Cardiac fibroblast (primary cell): ENCODE measurements at places on chromosomes 4 and X.

DNA sequence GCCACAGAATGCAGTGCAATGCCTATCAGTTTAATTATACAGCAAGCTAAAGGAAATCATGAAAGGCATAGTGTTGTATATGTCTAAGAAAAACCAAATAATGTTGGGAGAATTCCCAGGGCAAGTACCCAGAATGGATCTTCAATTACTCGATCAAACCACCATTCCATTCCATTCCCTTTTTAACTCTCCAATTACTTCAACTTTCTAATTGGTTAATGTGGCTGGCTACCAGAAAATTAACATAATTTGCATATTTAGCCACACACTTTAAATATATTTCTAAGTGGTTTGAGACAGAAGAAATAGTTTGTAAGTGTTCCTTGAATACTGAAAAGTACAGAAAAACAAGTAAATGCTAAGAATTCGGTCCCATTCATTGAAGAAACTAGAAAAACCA, 111.5 kb upstream of the NAP1L5 start:
- DNase-seq, result no peak

DNA sequence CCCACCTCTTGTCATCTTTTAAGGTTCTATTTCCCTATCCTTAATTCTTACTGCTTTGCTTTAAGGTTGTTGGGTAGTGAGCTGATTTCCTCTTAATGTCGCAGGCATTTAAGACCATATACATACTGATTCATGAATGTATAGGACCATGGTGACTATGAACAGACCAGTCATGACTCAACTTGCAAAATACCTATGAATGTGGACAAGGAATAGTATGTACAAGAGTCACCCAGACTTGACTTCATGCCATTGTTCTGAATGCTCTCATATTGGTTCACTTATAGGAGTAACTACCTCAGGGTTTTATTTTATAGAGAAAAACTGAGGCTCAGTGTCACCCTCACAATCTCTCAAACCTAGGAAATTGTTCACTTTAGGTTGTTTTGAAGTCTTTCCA, 44.3 kb downstream of the CCNG2 start:
- DNase-seq, result peak; percentile 47

GRCh38 chrX:12753366-12753765, 37.8 kb upstream of the PRPS2 start:
- DNase-seq, result no peak

DNA sequence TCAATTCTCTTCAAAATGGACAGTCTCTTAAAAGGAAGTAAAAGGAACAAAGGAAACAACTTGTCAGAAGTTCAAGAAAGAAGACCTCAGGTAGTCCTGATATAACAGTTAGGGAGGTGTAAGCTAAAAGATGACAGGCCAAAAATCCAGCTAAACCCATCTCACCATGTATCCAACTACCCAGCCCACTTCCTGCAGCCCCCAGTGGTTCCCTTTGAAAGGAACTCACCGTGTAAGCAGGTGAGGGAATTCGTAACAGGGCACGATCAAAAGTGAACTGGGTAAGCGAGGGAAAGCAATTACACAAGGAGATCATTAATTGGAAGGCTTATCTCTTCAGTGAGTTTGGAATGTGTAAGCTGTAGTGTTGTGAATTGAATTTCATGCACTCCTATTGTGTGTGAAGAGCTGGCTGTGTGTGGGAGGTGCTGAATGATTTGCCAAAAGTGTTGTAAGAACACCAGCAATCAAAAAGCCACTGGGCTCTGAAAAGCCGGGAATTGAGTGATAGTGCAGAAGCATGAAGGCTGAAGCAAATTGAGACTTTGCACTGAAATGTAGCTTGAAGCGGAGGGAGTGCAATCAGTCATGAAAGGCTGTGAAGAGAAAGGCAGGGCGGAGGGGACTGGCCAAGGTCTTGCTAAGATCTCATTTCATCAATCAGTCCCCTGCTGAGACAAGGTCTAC, 914.2 kb upstream of the LCORL start:
- no peak for DNase-seq

- DNase-seq, result no peak
These were observed 37.0 kb upstream of the MTM1 start for GRCh38 chrX:150531467-150531866.

GRCh38 chr4:122542411-122543236, 78.2 kb downstream of the IL21 start:
- DNase-seq, result peak; percentile 88

GRCh38 chr4:92304606-92305005, 840 bp downstream of the GRID2 start:
- DNase-seq, result peak; percentile 2

- DNase-seq, result no peak
These were observed 31.8 kb downstream of the CSF2RA start for GRCh38 chrX:1300449-1300848.

- DNase-seq, result peak; percentile 4
These were observed 36.9 kb upstream of the ADRA2C start for GRCh38 chr4:3729188-3729881.

GRCh38 chrX:20571611-20572010, 304.9 kb upstream of the RPS6KA3 start:
- DNase-seq, result no peak

GRCh38 chr4:176864238-176864637, 71.5 kb upstream of the VEGFC start:
- DNase-seq, result no peak

DNA sequence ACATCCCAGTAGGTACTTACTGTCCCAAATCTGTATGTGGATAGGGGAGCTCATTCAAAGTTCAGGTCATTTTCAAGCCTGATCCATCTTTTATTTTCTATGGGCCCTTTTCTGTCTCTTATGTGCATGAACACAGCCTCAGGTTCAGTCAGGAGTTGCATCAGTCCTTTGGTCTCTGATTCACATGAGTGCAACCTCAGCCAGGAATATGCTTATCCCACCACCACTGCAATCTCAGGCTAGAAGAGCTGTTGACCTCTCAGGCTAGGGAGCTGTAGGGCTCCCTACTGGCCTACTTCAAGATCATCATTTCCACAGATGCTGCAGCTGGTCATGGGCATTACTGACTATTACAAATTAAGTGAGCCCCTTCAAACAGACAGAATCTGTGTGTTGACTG, 27.2 kb downstream of the AASDH start:
- no peak for DNase-seq

DNA sequence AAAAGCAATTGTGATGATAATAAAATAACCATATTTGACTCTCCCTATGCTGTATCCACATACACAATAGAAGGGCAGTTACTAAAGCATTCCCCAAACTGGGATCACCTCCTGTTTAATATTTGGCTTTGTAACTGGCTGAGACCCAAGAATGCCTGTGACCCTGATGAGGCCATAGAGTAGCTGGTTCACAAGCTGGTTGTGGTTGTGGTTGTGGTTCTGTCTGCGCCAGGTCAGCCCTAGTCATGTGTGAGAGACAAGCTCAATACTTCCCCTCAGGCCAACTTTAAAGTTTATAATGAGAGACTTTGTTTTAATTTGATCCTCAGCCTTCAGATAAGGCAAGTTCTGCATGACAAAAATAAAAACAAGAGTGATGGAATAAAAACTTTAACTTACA, 209.9 kb downstream of the PARM1 start:
- no peak for DNase-seq

- no peak for DNase-seq
These were observed 892.4 kb upstream of the TENM3 start for GRCh38 chr4:181350615-181351415.
